ENCODE measurements at places on chromosomes 6 and 20.

DNA sequence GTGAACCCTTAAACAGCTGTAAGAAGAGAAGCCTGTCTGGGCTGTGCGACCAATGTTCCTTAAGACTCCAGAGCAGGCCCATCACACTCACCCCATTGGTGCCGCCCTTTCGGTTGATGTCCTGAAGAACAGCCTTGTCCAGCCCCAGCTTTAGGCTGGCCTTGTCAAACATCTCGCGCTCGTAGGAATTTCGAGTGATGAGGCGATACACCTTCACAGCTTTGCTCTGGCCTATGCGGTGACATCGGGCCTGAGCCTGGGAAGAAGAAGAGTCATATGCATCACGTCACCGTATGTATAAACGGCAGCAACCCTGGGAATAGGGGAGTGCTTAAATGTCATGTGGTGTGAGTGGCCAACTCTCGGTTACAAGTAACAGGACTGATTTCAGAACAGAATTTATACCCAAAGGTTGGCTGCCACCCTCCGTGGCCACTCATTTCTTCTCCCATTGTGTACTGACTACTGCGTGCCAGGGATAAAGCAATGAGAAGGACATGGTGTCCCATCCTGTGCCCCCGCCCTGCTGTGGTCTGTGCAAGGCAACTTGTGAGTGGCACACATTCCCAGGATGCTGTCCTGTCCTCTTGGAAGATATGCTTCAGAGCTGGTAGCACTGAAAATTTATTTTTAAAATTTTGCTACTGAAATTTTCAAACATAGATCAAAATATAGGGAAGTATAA is 90.7 kb upstream of the EMILIN3 start:
- DNase-seq = no peak

GRCh38 chr6:166645896-166646295 is 18.8 kb upstream of the RPS6KA2 start:
- DNase-seq = no peak

- no peak for DNase-seq
Measured at GRCh38 chr6:13159300-13159699, 169.0 kb downstream of the TBC1D7 start.

GRCh38 chr20:62605236-62605943 is 36.9 kb upstream of the SLCO4A1 start:
- DNase-seq = no peak

DNA sequence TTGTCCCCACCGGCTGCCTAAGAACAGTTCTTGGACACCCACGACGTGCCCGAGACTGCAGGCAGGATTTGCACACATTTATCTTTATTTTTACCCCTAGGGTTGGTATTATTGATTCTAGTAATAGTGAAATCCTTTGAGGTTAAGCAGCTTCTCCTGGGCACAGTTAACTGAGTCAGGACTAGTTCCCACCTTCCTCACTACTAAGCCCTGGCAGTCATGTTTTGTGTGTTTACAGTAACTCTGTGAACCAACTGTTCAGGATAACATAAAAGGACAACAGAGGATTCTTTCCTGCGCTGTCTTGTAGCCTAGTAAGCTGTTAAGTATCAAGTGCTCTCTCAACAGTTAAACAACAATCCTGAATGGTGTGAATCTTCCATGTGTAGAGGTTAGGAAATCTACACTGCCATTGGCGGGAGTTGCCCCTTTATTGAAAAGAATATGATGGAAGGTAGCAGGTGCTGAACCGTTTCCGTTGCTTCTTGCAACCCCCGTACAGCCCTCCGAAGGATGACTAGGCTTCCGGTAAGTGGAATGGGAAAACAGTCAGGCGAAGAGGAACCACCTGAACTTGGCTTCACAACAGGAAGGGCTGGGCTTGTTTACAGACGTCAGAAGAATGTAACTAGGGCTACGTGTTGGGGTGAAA is 979 bp upstream of the SOD2 start:
- DNase-seq = peak; percentile 73

DNA sequence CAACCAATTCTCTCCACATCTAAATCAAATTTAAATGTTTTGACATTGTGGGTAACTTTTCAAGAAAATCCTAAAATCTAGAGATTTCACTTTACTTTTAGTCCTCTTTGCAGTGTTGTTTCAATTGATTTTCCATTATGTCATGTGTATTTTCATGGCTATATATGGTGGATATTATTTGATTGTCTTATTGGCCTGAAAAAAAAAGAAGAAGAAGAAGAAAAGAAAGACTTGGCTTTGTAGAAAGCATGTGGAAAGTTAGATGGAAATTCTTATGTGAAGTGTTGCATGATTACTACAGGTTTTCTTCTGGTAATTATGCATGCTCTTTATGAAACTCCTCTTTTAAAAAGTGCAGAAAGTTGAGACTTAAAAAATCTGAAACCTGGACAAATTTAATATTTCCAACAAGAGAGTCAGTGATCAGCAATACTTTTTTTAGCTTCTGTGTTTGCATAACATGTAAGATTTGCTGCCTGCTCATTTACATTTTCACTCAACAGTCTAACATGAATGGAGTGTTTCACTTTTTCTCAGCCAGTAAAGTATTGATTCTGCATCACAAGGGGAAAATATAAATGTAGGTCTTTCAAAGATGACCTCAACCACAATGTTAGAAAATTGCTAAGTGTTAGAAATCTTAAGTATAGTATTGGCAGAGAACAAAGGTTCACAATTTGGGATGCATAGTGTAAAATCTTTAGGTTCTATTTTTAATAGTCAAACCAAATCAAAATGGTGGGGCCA is 438.7 kb downstream of the BCKDHB start:
- DNase-seq = no peak

All from stimulated activated naive CD4-positive, alpha-beta T cell (primary cell).